ENCODE measurements at places on chromosomes 1 and 21.

DNA sequence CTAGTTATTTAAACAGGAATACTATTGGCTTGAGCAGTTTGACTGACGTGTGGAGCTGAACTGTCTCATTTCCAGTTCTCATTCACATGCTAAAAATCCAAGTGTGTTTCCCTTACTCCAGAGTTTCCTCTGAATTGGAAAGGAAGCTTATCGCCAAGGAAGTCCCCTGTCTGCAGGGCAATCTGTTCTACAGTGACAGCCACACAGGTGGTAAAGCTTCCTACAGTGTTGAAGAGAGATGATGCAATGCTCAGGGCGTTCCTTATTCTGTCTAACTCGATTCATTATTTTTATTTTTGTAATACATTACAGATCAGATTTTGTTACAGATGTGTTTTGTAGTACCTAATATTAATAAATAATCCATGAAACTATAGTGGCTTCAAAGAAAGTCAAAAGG, 41.3 kb downstream of the ADAMTS5 start:
- DNase-seq: no peak

- no peak for DNase-seq
Measured at GRCh38 chr1:229984310-229984991, 82.6 kb upstream of the GALNT2 start.

GRCh38 chr1:15923241-15923640, 52.7 kb downstream of the ZBTB17 start:
- no peak for DNase-seq

DNA sequence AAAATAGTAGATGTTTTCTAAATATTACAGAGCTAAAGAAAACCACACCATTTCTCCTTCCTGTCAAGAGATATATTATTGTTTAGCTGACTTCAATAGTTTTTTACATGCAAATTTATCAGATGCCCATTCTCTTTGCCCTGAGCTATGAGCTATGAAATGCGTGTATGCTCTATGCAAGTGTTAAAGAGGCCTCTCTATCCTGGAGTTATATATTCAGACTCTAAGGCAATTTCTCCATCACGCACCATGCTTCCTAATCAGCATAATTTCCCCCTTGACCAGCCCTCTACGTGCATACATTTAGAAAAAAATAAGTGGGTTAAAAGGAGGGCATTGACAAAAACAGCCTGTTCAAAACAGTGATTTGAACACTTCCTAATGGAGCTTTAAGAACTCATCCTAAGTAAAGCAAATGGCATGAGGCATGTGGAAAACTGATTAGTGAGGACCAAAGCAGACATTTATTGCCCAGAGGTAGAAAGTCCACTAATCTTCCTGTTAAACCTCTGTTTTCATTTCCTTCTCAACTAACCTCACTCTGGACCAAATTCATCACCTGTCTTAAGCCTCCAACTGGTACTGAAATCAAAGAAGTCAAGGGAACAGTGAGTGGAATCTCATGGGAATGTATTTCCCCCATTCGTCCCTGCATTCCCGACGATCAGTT, 565.8 kb upstream of the PKN2 start:
- no peak for DNase-seq

Measured in esophagus squamous epithelium (tissue), 5 donors.